ENCODE measurements at places on chromosomes 3 and 15.

- DNase-seq = no peak
These were observed 44.8 kb downstream of the STRIT1 start for GRCh38 chr3:155248531-155249187.

DNA sequence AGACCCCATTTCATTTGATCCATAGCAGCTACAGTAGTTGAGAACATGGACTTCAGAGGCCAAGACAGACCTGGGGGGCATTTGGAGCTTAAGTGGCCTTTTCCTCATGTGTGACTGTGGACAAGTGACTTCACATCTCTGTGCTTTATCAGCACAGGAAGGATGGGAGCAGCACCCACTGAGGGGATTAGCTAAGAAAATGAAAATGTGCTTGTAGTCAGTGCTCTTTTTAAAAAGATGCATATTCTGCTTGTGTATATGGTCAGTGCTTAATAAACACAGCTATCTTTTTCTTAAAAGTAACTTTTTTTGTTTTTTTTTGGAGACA lies 34.5 kb downstream of the SLC6A6 start:
- DNase-seq = no peak

- no peak for DNase-seq
These were observed 66.2 kb downstream of the TAFA4 start for GRCh38 chr3:68866157-68866556.

- no peak for DNase-seq
These were observed 977.7 kb downstream of the PLOD2 start for GRCh38 chr3:145183261-145183660.

GRCh38 chr3:105883798-105884377 lies 15.1 kb upstream of the CBLB start:
- no peak for DNase-seq

- DNase-seq = no peak
These were observed 31.5 kb downstream of the GASK1A start for GRCh38 chr3:43010638-43011037.

DNA sequence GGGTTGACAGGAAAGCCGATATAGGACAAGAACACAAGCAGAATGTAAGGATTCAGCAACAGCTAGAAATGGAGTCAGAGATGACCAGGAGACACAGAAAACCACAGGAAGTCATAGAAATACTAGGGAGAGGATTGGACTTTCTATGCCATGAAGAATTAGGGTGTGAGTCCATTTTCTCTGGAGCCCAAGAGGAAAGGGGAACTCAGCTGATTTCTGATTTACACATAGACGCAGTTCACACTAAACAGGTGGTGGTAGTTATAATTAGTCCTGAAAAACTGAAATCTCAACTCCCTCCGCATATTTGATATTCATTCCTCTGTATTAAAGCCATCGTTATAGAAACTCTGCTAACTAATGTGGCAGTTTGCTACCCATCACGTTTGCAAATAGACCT lies 292.7 kb upstream of the STT3B start:
- no peak for DNase-seq

DNA sequence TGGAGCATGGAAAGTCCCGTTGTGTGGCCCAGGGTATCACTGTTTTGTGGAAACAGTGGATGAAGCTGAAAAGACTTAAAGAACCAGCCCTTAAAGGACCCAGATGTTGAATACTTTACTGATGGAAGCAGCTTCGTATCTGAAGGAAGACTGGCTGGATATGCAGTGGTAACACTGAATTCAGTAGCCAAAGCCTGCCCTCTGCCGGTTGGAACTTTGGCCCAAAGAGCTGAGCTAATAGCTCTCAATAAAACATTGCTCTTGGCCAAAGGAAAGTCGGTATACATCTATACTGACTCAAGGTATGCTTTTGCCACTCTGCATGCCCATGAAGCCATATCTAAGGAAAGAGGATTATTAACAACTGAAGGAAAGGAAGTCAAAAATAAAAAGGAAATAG lies 885.4 kb downstream of the PDCD6IP start:
- no peak for DNase-seq

DNA sequence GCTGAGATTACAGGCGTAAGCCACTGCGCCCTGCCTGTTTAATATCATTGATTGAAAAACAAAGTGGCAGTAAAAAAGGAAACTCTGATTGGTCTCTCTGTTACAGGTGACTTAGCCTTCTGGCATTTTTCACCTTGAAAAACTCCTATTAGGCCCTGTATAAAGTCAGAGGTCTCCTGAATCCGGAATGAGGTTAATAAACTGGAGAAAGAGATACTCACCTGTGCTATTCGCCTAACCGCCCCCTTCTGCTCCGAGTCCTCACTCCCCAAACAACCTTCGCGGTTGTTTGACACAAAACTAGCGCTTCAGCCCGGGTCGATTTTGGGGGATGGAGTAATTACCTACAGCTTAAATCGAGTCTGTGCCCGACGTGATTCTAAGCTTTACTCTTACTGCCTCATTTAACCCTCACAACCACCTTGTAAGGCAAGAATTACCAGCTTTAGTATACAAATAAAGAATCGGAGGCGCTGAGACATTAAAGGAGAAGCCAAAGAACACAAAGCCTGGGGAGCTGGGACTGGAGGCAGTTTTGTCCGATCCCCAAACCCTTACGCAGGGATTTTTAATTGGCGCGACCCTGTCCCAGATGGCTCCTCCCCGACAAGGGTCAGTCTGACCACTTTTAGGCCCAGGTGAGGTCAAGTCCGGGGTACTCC lies 441 bp downstream of the CEP70 start:
- DNase-seq = no peak

DNA sequence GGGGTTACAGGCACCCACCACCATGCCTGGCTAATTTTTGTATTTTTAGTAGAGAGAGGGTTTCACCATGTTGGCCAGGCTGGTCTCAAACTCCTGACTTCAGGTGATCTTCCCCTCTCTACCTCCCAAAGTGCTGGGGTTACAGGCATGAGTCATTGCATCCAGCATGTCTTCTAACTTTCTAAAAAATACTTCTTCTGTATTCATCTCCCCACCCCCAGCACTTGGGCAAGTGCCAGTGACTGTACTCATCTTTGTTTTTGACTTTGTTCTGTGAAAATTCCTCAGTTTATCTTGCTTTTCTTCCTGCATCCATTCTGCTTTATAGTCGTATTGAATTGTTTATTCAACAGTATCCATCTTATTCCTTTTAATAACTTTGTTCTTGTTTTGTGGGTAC lies 47.6 kb downstream of the ARIH1 start:
- no peak for DNase-seq

DNA sequence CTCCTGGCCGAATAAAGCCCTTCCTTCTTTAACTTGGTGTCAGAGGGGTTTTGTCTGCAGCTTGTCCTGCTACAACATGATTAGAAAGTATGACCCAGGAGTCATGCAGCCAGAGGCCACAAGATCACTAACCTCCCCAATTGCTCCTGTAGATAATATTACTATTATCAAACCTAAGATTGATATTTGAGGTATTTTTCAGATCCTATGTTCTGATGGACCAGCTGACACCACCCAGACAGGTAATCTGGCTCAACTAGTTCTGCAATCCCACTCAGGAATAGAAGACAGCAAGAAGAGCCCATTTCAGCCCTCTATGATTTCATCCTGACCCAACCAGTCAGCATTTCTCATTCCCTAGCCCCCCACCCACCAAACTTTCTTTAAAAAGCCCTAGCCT lies 23.3 kb upstream of the LIMD1 start:
- DNase-seq = no peak

- DNase-seq = no peak
These were observed 38.3 kb upstream of the ARHGEF3 start for GRCh38 chr3:56839784-56840715.

DNA sequence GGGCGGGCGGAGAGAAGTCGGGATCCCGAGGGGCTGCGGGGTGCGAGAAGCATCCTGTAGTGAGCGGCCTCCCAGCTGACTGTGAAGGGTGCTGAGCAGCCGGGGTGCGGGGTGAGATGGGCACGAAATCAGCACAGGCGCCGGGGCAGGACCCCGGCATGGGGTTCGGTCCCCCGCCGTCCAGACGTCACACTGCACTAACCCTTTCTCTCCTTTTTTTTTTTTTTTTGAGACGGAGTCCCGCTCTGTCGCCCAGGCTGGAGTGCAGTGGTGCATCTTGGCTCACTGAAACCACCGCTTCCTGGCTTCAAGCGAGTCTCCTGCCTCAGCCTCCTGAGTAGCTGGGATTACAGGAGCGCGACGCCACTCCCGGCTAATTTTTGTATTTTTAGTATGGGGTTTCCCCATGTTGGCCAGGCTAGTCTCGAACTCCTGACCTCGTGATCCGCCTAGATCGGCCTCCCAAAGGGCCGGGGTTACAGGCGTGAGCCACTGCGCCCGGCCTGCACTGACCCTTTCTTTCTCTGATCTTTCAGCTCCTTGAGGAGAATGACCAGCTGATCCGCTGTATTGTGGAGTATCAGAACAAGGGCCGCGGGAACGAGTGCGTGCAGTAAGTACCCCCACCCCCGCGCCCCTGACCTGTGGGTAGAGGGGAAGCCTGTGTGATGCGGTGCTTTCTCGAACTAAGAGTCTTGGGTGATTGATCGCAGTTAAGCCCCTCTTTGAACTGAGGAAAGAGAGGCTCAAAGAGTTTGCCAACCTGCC lies 513 bp downstream of the SS18L2 start:
- no peak for DNase-seq

- no peak for DNase-seq
These were observed 229.5 kb downstream of the VPS13C start for GRCh38 chr15:61830536-61831330.

- no peak for DNase-seq
These were observed 754 bp downstream of the B3GNT5 start for GRCh38 chr3:183253528-183254486.

GRCh38 chr3:139481116-139481515 lies 4.8 kb upstream of the RBP2 start:
- no peak for DNase-seq

DNA sequence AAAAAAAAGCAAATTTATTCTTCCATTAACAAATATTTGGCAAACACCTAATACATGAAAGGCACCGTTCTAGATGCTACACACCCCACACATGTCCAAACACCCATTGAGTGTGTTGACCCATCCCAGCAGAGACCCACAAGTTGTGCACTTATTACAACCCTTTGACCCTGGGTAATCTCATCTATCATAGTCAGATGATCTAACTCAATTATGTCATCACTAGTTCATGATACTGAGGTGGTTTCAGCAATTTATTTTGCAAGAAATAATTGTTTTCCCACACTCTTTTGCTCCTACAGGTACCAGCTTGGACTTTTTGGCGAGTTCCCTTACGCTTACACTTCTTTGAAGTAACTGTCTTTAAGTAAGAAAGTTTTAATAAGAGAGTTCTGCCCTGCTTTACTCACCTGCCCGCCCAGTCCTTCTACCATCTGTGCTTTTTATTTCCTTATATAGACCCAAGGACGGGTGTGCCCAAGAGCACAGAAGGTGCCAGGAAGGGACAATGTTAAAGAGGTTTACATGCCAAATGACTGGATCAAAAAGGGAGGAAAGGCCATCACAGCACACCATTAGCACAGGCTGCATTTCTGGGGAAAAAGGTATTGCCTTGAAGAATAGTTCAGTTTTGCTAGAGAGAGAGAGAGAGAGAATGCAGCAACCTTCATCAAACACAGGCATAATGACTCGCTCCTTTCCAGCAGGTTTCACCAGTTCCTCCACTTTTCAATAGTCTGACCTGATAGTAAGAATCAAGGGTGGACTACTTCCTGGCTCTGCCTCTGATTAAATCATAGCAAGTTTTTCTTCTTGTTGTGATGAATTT lies 54.5 kb upstream of the ATP11B start:
- no peak for DNase-seq

DNA sequence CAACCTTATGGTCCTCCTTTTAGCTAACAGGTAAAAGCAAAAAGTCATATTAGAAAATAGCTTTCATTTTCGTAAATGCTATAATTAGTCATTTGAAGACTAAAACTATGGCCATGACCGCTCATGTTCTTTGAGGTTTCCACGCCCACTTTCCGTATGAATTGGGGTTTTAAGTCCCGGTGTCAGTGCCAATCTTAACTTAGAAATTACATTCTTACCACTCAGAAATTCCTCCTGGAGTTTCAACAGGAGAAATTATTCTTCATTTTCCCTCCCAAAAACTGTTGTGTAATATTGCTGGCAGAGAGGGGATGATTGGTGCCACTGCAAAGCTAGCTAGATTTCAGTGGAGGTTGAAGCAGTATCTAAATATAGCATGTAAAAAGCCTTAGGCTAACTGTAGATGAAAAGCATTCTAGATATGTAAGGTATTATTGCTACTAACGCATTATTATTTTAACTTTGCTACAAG lies 71.0 kb upstream of the MDFIC2 start:
- no peak for DNase-seq

GRCh38 chr3:125647318-125648014 lies 52.2 kb upstream of the OSBPL11 start:
- DNase-seq = no peak

GRCh38 chr3:98068824-98069223 lies 18.1 kb upstream of the OR5AC2 start:
- no peak for DNase-seq

- DNase-seq = no peak
These were observed 14.3 kb downstream of the MINDY2 start for GRCh38 chr15:58785355-58785754.

DNA sequence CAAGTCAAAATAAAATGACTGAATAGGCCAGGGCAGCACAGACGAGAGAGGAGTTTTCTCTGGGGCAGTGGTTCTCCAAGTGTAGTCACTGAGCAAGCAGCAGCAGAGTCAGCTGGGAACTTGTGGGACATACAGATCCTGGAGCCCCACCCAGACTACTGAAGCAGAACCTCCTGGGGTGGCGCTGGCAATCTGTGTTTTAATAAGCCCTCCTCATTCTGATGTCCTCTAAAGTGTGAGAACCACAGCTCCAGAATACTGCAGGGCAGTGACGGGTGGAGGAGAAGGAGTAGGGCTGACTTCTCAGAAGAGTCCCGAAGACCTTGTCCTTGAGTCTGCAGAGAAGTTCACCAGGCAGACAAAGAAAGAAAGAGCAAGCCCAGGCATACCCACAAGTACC lies 251.3 kb upstream of the HES1 start:
- DNase-seq = no peak

DNA sequence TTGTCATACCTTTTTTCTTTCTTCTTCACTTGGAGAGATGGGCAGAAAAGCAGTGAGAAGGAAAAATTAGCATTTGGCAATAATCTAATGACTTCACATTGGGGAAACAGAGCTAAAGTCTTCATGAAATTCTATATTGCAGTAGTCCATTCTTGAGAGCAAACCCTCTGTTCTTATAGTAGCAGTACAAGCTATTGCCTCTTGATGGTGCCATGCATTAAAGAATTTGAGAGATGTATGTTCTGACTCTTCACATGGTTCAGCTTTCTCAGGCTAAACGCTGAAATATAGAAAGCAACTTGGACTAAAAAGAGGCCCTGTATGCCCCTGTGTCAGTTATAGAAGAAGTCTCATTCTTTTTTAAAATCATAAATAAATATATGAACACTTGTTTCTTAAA lies 36.0 kb downstream of the PHLDB2 start:
- DNase-seq = no peak

- DNase-seq = no peak
These were observed 18.5 kb upstream of the CSTA start for GRCh38 chr3:122306622-122306953.

Measured in AG04449 (cell line).